ENCODE measurements at places on chromosomes 12 and 14. TPM values are rescaled to one million over a fixed set of nuclear protein-coding genes. Genes with fewer than 3 reads are reported as not detected.

DNA sequence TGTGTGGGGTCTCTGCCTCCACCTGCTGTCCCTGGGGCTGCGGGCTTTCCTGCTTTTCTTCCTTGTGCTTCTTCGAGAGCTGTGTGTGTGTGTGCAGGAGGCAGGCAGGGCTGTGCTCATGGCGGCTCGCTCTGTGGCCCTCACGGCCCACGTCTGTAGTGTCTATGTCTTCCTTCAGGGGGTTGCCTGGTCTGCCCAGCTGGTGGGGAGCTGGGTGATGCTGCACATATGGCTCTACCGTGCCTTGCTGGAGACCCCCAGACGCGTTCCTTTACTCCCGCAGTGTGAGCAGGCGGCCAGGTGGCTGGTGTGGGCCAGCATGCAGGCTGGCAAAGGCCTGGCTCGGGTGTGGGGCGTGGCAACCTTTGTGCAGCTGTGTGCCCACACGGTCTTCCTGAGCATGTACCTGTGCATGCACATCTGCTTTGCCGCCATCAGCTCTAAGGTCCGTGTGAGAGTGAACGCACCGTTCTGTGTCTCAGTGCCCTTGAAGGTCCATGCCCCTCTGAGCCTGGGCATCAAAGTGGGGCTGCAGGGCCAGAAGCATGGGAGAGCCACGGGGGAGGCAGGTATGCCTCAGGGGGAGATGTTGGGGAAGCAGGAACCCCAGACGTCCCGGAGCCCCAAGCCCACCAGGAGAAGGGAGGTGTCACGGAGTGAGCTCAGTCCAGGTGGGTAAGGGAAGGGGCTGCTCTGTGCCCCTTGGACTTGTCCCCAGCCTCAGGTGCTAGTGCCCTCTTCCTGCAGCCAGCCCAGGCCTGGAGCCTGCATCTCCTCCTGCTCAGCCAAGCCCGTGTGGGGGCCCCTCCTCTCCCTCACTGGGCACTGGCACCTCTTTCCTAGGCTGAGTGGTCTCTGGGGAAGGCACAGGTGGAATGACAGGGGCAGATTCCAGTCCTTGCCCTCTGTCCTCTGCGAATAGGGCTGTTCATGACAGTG is 26.4 kb downstream of the CLSTN3 start:
- DNase-seq: no peak

DNA sequence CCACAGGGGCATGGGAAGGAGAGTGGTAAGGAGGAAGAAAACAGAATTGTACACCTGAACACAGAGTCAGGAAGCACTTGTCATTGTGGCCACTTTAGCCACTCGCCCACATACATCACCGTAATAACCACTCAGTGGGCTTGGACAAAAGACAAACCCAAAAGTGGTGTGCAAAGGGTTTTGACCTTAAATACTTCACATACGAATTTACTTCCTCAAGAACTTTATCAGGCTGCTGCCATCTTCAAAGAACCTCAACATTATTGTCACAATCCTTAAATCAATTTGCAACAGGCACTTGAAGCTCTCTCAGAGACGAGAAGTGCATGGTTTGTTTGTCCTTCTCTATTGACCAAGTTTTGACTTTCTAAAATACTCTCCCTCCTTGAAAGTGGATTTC is 187.3 kb upstream of the EGLN3 start:
- DNase-seq: no peak

- DNase-seq: no peak
These were observed 67.1 kb downstream of the CRACR2A start for GRCh38 chr12:3685830-3686229.

- DNase-seq: no peak
These were observed 6.1 kb upstream of the PSMA6 start for GRCh38 chr14:35286003-35286600.

WIF1 gene
- polyA plus RNA-seq: 209 TPM

KRT85 gene
- not detected for polyA plus RNA-seq

DNA sequence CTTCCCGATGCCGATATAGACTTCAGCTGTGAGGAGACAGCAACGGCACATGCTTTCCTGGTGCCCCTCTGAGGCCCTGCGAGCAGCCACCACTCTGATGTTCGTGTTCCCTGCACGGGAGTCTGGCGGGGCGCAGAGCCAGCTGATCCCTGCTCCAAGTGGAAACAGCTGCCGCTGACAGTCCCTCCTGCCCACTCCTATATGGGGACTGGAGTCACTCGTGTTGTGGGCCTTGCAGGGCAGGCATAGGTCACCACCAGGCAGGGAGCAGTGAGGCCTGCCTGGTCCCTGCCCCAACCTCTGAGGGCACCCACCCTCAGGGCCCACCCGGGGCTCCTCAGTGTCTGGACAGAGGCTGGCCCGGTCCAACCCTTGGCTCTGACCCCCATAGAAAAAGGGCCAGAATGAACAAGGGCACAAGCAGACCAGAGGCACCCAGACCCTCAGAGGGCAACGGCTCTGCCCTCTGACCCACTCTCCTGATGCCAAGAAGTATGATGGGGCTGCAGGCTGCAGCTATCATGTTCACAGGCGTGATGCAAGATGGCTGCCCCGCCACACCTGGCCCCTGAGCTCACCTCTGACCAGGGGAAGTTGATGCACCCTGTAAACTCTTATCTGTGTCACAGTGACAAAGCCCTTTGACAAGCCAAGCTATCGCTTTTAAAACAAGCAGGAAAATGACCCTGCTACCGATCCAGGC is 181.6 kb downstream of the CALM1 start:
- DNase-seq: no peak

DNA sequence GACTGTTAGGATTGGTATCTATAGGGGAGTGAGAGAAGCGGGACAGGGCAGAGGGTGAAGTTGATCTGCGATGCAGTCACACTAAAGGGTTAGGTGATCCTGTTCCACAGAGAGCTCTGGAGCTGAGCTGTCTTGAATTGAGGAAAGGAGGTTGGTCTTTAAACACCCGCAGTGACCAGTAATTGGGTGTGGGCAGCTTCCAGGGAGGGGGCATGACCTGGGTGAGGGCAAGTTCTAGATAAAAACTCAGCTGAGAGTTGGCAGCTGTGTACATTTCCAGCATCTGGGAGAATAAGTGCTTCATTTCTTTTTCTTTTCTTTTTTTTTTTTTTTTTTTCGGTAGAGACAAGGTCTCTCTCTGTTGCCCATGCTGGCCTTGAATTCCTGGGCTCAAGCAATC is 35.1 kb downstream of the RDH12 start:
- DNase-seq: no peak

STXBP6 gene
- polyA plus RNA-seq: 50.5 TPM

DNA sequence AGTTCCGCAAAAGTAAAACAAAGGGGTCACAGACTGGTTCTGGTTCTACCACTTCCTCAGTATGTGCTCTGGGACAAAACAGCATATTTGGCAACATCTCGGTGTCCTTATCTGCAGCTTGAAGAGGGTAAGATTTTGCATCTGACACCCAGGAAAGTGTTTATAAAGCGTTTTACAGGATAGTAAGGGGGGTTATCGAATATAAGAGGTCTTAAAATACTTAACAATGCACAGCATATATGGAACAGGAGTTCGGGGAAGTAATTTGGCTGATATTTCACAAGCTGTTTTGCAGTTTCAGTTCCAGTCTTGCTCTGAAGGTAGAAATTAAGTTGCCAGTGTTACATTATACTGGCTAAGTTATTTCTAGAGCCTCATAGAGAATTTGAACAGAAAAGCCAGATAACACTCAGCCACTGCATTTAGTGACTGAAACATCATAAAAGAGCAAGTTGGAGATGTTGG is 904 bp upstream of the MAP4K5 start:
- no peak for DNase-seq

DNA sequence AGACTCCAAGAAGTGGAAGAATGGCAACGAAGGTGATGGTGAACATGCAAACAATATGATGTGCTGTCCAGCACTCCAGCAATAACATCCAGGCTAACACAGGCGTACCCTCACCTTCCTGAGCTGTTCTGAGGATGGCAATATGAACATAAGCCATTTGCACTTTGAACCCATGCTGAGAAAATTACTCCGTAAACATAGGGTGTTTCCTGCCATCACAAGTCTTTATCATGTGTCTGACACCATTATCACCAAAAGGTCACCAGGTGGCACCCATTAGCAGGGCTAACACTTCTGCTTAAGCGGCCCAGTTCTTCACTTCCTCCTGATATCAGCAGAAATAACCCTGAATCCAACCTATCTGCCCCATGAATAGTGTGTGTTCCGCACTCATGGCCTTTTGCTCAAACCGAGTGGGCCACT is 482.8 kb downstream of the MED13L start:
- DNase-seq: no peak

DNA sequence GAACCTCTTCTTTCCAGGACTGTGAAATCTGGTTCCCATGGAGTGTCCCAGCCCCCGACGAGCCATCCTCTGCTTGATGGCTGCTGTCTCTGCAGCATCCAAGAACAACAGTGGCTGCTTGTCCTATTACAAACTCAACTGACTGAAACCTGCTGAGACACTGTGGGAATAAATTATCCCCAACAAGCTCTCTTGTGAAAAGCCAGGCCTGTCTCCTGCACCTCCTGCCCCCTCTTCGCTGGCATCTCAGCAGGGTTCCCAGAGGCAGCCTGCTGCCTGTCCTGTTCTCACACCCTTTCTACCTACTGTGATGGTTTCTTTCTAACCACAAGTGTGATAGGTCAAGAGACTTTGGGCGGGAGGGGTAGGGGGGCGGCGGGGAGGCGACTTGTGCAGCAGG is 180.2 kb downstream of the TSPAN9 start:
- DNase-seq: no peak

AP4S1 gene
- 16.1 TPM for polyA plus RNA-seq

GRCh38 chr12:69350777-69351176 is 2.6 kb downstream of the LYZ start:
- DNase-seq: no peak

- no peak for DNase-seq
These were observed 1.5 kb downstream of the L3HYPDH start for GRCh38 chr14:59482541-59483331.

GLIPR1L1 gene
- 0.76 TPM for polyA plus RNA-seq

RAP1B gene
- 170 TPM for polyA plus RNA-seq

DNA sequence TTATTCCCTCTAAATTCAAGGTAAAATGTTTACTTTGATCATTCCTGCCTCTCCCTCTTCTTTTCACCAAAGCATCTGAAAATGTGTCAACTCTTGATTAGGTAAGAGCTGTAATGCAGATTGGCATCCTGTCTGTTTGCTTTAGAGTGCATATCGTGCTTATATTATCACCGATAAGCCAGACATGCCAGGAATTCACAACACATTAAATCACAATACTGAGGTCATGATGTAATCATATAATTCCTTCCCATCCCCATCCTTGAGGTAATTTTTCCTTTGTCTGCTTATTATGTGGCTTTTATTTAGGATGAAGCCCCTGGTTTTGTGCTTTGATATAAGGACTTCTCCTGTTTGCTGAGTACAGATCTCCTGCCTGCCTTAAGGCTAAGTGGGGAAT is 10.2 kb downstream of the DDX47 start:
- no peak for DNase-seq

- no peak for DNase-seq
These were observed 10.8 kb downstream of the GLRX5 start for GRCh38 chr14:95545515-95546168.

GRCh38 chr14:74867673-74868072 is 8.3 kb downstream of the PROX2 start:
- no peak for DNase-seq

KLRC2 gene
- 0.60 TPM for polyA plus RNA-seq

- DNase-seq: no peak
These were observed 1490.8 kb upstream of the TMEM132C start for GRCh38 chr12:126776026-126776655.

- no peak for DNase-seq
These were observed 1272.5 kb upstream of the SEL1L start for GRCh38 chr14:82805892-82806825.

DNA sequence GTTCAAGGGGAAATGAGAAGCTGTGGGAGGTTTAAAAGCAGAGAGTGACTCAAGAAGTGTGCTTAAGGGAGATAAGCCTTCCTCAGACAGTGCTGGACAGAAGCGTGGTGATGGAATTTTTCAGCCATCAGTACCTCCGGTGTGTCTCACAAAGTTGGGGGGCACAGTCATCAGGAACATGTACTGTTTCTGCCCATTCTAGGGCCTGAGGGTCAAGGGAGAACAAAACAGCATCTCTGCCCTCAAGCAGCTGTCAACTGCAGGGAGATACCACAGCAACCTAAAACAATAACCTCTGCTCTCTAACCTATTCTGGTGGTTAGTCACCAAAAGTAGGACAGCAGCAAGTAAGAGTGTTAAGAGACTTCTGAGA is 2.0 kb upstream of the STON2 start:
- DNase-seq: no peak

DNA sequence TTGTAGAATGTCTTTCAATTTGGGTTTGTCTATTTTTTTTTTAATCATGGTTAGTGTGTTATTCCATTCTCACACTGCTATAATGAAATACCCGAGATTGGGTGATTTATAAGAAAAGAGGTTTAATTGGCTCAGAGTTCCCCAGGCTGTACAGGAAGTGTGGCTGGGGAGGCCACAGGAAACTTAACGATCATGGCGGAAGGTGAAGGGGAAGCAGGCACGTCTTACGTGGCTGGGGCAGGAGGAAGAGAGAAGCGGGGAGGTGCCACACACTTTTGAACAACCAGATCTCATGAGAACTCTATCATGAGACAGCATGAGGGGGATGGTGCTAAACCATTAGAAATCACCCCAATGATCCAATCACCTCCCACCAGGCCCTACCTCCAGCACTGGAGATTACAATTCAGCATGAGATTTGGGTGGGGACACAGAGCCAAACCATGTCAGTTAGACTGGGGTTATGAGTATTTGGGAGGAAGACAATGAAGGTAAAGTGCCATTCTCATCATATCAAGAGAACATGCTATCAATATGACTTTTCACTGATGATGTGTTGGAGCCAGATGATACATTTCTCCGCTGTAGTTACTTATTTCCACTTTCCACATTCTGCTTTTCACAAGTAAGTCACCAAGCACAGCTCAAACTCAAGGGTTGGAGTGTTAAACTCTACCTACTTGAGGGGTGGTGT is 45.8 kb downstream of the AP5M1 start:
- no peak for DNase-seq

GRCh38 chr14:94114589-94115057 is 4.1 kb downstream of the IFI27 start:
- DNase-seq: no peak

- DNase-seq: no peak
These were observed 11.8 kb downstream of the RNFT2 start for GRCh38 chr12:116749884-116750283.

DNA sequence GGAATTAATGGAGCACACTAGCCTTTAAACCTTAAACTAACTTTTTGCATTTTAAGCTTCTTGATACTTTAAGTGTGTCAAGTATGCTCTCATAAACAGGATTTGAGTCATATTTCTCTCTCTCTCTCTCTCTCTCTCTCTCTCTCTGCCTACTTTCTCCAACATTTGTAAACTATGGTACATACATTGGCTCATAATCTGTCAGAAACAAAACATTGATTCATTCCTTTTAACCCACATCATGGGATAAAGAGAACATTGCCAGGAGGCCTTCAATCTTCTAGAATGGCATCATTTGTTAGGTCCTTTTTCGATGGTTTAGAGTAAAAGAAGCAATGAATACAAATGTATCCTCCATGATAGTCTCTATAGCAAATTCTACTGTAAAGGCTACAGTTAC is 81.6 kb upstream of the RERGL start:
- no peak for DNase-seq

GRCh38 chr14:91348845-91349465 is 68.7 kb downstream of the CCDC88C start:
- DNase-seq: no peak

AKAP6 gene
- 6.2 TPM for polyA plus RNA-seq

Data from right lung (tissue), 10 donors.